ENCODE measurements at places on chromosomes 5 and 9. TPM values are rescaled to one million over a fixed set of nuclear protein-coding genes. Genes with fewer than 3 reads are reported as not detected.

DNA sequence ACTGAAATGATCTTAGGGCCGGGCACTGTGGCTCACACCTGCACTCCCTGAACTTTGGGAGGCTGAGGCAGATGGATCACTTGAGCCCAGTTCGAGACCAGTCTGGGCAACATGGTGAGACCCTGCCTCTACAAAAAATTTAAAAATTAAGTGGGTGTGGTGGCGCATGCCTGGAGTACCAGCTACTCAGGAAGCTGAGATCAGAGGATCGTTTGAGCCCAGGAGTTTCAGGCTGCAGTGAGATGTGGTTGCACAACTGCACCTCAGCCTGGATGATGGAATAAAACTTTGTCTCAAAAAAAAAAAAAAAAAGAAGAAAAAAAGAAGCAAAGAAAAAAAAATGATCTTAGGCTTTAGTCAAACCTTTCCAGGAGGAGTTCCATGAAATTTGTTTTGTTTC lies 41.8 kb downstream of the MEF2C start:
- no peak for ATAC-seq

DNA sequence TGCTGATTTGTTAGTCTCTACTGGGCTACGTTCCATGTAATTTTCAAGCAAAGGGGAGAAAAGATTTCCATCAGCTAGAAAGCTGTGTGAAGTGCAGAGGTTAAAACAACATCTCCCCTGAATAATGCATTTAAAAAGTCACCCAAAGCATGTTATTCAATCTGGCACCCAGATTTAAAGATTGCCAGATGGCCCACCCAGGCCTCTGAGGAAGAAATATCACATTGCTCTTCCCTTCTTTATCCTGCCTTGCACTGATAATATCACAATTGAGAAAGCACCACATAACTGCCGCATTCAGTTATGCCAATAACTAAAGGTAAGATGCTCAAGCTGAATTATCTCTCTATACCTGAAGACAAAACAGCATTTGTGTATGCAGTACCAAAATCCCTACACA lies 119.4 kb upstream of the PUM3 start:
- no peak for ATAC-seq

GRCh38 chr5:95969651-95970358 lies 8.2 kb upstream of the ELL2 start:
- no peak for ATAC-seq

DNA sequence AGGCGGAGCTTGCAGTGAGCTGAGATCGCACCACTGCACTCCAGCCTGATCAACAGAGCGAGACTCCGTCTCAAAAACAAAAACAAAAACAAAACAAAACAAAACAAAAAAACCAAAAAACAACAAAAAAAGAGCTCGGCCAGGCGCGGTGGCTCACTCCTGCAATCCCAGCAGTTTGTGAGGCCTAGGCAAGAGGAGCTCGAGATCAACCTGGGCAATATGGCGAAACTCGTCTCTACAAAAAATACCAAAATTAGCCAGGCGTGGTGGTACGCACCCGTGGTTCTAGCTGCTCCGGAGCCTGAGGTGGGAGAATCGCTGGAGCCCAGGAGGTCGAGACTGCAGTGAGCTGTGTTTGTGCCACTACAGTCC lies 20.2 kb downstream of the TRIM7 start:
- ATAC-seq, result no peak

GRCh38 chr9:111895996-111896941 lies at the start of gene UGCG:
UGCG (plus strand) TSS chr9:111896814; CDS start chr9:111897216, 402 bp downstream.
- peak; percentile 87 for ATAC-seq

- no peak for ATAC-seq
These were observed 103.9 kb upstream of the DMRT1 start for GRCh38 chr9:737400-738120.

- peak; percentile 74 for ATAC-seq
These were observed 139.4 kb downstream of the GAPVD1 start for GRCh38 chr9:125400725-125401716.

- no peak for ATAC-seq
These were observed 460.7 kb upstream of the MEF2C start for GRCh38 chr5:89343666-89344065.

- no peak for ATAC-seq
These were observed 7.5 kb upstream of the RFK start for GRCh38 chr9:76401580-76402354.

DNA sequence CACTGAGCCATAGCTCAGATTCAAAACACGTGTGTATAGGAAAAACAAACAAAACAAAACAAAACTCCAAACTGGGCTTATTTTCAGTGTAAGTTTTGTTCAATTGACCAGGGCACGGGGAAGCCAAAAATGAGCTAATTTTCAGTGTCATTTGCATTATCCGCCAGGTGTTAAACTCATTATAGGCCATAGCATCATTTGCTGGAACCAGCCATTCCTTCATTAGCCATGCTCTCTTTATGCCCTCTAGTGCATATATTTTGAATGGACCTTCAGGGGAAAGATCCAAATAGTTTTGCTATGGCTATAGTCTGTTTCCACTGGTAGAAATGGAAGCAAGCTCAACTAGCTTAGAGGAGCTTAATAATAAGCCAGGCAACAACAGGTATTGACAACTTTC lies 1205.2 kb upstream of the DMAC1 start:
- ATAC-seq, result no peak

DNA sequence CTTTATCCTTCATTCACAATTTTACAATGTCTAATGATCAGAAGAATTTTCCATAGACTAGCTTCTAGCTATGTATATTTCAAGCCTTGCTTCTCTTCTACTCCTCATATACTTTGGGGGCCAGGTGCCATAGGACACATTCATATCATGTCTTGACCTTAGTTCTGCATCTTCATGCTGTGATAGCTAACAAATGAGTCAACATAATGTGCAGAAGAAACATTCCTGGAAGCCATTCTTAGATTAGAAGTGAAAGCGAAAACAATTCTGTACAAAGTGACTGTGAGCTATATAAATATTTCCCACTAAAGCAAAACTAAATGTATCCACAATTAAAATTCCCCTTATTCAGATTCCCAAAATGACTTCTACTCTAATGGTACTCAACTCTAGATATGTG lies 320.2 kb upstream of the NREP start:
- ATAC-seq, result no peak

- peak; percentile 90 for ATAC-seq
These were observed 169.0 kb upstream of the PANK3 start for GRCh38 chr5:168747987-168748777.

DNA sequence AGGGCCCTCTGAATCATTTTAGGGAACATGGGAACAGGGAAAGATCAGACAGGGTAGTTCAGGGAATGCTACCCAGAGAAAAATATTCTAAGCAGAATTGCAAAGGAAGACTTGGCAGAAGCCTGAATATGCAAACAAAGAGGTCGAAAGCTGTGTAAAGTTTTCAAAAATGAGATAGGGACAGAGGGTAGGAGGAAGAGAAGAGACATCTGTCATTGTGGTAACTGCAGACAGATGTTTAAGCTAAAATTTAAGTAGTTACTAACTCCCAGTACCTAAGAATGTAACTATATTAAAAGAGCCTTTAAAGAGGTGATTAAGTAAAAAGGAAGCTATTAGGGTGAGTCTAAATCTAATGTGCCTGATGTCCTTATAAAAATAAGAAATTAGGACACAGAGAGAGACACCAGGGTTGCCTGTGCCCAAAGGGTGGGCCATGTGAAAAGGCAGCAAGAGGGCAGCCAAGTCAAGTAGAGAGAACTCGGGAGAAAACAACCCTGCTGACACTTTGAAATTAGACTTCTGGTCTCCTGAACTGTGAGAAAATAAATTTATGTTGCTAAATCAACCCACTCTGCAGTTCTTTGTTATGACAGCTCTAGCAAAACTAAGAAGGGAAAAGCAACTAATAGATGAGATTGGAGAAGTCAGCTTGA lies 1647.4 kb upstream of the C9orf72 start:
- no peak for ATAC-seq

DNA sequence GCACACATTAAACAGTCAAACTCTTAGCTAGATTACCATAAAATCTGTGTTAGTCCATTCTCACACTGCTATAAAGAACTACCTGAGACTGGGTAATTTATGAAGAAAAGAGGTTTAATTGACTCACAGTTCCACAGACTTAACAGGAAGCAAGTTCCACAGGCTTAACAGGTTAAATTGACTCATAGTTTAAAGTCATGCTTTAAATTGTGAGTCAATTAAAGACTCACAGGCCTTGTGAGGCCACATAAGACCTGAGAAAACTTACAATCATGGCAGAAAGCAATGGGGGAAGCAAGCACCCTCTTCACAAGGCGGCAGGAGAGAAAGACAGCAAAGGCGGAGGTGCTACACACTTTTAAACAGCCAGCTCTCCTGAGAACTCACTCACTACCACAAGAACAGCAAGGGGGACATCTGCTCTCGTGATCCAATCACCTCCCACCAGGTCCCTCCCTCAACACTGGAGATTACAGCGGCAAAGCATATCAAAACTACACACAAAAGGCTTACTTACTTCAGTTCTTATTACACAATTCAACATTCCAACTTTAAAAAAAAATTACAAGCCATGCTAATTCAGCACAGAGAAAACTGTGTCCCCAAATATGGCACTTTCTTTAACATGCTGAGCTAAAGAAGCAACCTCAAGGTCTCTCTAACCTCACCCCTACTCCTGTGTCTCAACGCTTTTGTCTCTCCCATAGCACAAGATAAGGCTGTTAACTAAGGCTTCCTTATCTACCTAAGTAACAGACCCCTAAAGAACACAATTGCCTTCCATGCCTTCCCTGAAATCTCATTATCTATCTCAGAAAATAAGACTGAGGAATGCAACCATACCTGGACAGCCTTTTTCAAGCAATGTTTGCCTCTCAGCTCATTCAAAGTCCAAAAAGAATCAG lies 805.1 kb downstream of the NR2F1-AS1 start:
- ATAC-seq, result no peak

DNA sequence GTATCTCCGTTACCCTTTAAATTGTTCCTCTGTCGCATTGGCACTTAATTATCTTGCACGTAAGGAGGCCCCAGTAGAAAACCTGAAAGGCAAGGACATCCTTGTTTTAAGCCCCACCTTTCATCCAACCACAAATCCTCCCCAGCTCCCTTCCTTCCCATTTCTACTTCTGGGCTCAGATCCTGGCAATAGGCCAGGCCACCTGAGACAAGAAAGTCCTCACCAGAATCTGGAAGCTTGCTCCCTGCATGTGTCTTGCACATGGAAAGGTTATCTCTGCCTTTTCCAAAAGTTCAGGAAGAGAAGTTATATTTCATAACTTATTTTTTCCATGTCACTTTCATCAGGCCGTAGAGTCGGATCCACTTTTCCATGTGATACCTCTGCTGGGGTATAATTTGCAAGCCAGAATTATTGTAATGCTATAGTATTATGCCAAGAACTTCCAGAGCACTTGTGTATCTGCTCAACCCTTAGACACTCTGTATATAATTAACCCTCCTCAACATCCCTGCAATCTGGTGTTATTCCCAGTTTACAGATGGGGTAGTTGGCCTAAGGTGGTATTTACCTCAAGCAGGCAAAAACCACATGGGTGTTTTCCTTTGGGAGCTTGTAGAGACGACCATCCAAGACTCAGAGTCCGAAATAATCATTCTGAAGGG lies 2.6 kb upstream of the SHB start:
- ATAC-seq, result no peak

- no peak for ATAC-seq
These were observed 15.3 kb downstream of the BRD3 start for GRCh38 chr9:134052491-134052890.

GRCh38 chr9:38149647-38150046 lies 80.6 kb upstream of the SHB start:
- no peak for ATAC-seq

- peak; percentile 4 for ATAC-seq
These were observed 1.1 kb downstream of the RALGDS start for GRCh38 chr9:133119846-133120500.

DNA sequence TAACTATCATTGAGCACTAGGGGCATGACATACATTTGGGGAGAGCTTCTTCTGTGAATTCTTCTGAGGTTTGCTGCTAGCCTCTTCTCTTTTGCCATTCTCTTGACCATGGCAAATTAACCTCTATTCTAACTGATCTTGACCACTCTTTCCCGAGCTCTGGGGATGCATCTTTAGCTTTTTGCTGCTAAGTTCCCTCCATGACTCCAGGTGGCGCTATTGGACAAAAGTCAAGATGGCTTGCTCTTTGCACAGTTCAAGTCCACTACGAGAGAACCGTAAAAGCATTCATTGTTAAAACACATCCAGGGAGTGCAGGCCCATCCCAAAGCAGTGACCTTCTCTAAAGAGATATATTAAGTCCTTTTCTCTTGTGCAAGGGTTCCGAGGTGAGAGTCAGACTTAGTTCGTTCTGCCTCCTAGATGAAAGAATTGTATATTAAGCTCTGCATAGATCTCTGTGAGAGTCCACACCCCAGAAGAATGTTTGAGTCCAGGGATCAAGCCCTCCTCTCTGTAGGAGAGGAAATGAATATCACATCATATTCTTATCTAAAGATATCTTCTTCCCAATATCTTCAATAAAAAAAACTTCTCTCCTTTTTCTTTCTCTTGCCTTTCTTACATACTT lies 1152.9 kb upstream of the CDH6 start:
- ATAC-seq, result peak; percentile 88

- ATAC-seq, result no peak
These were observed 83.1 kb downstream of the DPYSL3 start for GRCh38 chr5:147426640-147427327.

GRCh38 chr9:88418715-88419540 lies 30.7 kb downstream of the SPIN1 start:
- peak; percentile 53 for ATAC-seq

- ATAC-seq, result no peak
These were observed 115.4 kb upstream of the KLF9 start for GRCh38 chr9:70529833-70530232.

DNA sequence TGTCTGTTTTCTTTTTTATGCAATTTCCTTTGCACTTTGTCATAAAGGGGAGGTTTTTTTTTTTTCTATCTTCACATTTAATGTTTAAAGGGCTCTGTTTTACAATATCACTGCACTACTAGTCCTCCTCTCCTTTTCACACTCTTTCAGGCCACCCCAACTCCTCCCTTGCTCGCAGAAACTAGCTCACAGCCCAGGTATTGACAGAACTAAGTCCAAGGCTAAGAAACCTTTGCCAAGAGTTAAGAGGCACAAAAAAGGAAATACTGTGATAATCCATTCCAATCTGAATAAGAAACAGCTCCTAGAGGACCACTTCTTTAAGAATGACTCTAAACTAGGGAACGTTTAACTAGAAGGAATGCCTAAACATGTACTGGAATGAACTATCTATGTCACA lies 1.1 kb upstream of the FGF10 start:
- ATAC-seq, result no peak

GRCh38 chr9:82558855-82559630 lies 503.9 kb downstream of the RASEF start:
- ATAC-seq, result no peak

GRCh38 chr9:131799177-131799823 lies 59.4 kb upstream of the RAPGEF1 start:
- peak; percentile 82 for ATAC-seq

SGCD gene
- 56.2 TPM for total RNA-seq

MEF2C gene
- total RNA-seq, result 123 TPM

FSTL4 gene
- total RNA-seq, result 5.5 TPM

ELOVL7 gene
- total RNA-seq, result 2.2 TPM

CDC42SE2 gene
- total RNA-seq, result 32.5 TPM

DMRT3 gene
- total RNA-seq, result 2.1 TPM

NRG2 gene
- total RNA-seq, result not detected

EQTN gene
- not detected for total RNA-seq

GRIA1 gene
- 25.8 TPM for total RNA-seq

OBP2A gene
- total RNA-seq, result not detected

CDKN2B gene
- total RNA-seq, result 8.6 TPM

PCDHGA4 gene
- 6.3 TPM for total RNA-seq

CTSV gene
- 0.71 TPM for total RNA-seq

FCN2 gene
- not detected for total RNA-seq

ABCA1 gene
- total RNA-seq, result 12.5 TPM

ENTREP1 gene
- total RNA-seq, result 0.73 TPM

BDP1 gene
- total RNA-seq, result 25.4 TPM

ODF2 gene
- 40.8 TPM for total RNA-seq

Measured in motor neuron (in vitro differentiated cells).